Stimulated activated CD8-positive, alpha-beta memory T cell treated with anti-CD3 and anti-CD28 coated beads, Interleukin-15, amount 100 ng/mL, for 48 hours (primary cell): ENCODE measurements at places on chromosomes 4 and X.

GRCh38 chr4:6740347-6740746 lies 24.4 kb downstream of the BLOC1S4 start:
- DNase-seq, result no peak

- no peak for DNase-seq
Observed at GRCh38 chr4:177001271-177002175, 208.8 kb upstream of the VEGFC start.

DNA sequence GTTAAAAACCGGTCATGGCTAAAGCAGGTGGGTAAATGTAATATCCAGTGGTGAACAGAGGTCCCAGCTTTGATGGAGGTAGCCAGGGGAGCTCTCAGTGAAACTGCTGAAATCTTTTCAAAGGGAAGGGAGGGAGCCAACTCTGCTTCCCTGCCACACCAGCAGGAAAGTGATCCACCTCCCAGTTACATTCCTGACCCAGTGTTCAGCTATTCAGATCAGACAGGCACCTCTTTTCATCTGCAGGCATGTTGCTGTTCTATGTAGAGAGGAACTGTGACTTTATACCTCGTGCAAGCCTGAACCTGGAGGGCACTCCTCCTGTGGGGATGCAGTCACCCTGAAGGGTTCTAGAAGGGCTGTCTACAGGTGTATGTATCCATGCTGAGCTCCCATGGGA lies 37.6 kb downstream of the DCLK2 start:
- no peak for DNase-seq

GRCh38 chrX:77658886-77659285 lies 127.1 kb downstream of the ATRX start:
- no peak for DNase-seq

- DNase-seq, result no peak
Observed at GRCh38 chr4:183080372-183081115, 18.5 kb upstream of the WWC2 start.

DNA sequence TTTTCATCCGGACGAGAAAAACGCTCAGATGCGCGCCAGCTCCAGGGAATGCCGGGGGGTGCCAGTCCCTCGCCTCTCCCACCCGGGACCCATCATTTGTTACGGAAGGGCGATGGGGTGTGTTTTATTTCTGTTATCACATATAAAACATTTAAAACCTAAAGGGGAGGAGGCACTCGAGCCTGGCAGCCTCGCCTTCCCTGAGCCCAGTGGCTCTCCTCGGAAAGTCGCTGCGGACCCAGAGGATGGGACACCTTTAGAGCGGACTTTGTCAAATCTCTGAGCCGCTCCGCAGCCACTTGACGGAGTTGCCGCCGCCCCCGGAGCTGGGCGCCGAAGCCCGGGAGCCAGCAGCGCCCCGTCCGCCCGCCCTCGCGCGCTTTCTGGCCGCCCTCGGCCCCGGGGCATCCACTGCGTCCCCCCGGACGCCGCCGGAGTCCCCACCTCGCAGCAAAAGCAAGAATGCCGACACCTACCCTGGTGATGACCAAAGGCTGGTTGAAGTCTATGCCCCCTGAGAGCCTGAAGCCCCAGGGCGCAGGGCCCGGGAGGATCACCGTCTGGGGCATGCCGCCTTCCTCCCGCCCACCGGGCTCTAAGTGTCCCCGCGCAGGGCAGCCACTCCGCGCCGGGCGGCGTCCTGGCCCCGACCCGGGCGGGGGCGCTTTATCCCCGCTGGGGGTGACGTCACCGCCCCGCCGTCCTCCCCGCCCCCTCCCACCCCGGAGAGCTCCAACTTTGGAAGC lies at the start of gene PDLIM3:
TSS of gene PDLIM3 (minus strand) at position 642 of the 746 bp plus-strand sequence. CDS start at position 569, 73 bp downstream.
- no peak for DNase-seq

DNA sequence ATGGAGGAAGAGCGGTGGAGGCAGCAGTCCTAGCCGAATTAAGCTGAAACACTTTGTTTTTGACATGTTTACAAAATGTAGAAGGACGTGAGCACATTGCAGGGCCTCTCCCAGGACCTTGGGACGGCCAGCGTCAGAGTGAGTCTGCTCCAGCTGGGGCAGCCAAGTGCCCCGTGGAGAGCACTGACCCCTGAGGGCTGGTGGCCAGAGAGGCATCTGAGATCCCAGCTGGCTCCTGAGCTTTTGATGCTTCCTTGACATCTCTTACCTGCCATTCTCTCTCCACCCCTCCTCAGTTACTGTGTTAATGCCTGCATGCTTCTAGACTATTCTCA lies 24.7 kb downstream of the NAT8L start:
- DNase-seq, result no peak

GRCh38 chr4:130545596-130545995 lies 1449.6 kb downstream of the C4orf33 start:
- no peak for DNase-seq

DNA sequence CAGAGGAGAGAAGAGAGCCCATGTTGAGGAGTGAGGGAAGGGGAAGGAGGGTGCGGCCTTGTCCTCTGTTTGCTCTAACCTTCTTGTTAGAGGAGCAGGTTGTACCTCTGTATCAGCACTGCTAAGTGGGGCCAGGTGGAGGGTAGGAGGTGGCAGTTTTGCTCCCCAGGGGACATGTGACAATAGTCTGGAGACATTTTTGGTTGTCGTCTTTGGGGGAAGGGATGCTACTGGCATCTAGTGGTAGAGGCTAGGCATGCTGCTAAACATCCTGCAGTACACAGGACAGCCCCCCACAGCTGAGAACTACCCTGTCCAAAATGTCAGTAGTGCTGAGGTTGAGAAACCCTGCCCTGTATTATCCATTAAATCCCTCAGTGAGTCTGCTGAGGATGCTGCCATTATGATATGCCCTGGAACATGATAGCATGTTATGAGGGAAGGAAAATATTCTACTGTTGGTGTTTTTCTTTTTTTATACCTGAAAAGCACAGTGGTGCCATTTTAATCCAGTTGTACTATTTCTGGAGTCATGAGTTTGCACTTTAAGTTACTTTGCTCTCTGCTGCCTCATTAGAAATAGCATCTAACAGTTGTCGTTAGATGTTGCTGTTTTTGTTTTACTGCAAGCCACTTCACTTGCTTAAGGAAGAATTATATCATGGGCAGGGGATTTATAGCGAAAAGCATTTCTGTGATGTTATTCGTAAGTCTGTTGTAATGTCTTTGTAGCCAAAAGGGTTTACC lies 90.6 kb downstream of the LRP2BP start:
- no peak for DNase-seq

GRCh38 chr4:7879127-7879526 lies 60.5 kb downstream of the AFAP1 start:
- DNase-seq, result no peak

DNA sequence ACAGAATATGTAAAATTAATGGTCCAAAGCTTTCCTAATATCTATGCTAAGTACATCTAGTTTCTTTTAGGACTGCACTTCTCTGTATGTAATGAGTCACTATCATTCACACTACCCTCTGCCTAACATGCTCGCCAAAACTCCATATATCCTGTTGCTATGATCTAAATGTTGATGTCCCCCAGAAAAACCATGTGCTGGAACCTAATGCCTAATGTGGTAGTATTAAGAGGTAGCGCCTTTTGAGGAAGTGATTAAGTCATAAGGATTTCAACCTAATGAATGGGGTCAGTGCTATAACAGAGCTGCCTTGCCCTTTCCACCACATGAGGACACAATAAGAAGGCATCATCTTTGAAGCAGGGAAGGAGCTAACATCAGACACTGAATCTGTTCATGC lies 34.9 kb upstream of the NFKB1 start:
- DNase-seq, result no peak

DNA sequence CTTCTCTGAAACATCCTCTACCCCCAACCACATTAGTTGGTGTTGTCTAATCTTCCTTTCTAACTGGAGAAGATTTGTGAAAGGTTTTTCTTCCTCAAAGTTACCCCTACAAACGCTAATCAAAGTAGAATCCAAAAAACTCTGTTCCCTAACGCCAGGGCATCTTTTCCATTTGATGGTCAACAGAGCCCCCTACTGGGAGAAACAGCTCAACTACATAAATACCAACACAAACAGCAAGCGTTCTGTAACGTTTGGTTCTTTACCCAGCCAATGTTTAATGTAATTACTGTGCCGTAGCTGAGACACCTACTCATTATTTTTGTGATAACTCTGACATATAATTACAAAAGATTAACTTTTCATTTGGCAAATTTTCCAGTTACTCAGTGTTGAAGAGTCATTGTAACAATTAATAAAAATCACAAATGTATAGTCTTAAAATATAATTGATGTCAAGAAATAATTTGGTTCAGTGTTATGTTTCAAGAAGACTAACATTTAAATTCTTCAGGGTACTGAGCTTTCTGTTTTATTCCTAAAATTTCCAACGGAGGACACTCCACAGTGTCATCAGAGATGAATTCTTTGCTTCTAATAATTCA lies 94.9 kb upstream of the TBC1D9 start:
- DNase-seq, result no peak

DNA sequence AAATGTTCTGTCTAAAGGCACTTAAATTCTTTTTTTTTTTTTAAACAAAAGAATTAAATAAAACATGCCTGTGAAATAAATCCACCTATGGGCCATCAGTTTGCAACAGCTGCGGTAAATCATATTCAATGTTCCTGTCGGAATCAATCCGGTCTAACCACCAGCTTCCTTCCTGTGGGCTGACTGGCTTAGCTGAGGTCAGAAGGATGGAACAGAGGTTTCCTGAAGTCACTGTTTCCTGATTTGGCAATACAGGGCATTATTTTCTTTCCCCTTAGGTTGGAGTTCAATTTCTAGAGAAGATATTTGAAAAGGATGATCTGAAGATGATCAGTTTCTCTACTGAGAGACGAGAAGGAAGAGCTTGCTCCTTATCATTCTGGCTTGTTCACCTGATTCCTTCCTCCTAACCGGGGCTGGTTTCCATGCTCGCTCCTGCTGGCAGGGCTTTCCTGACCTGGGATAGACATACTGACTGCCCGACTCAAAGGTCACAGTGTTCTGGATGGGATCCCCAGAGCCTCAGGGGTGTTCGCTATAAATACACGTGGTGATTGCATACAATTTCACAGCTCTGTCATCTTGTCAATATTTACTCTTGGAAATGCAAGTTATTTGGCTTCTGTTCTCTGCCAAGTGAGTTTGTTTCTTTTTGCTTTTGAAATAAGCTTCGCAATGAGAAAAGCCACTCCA lies 21.7 kb downstream of the PDLIM3 start:
- no peak for DNase-seq

GRCh38 chr4:187258651-187259401 lies 535.2 kb upstream of the FAT1 start:
- DNase-seq, result no peak

- no peak for DNase-seq
Observed at GRCh38 chr4:95465010-95465409, 83.8 kb downstream of the UNC5C start.

- no peak for DNase-seq
Observed at GRCh38 chr4:1334579-1334895, 12.5 kb upstream of the UVSSA start.
